Thoracic aorta (tissue), 2 donors: ENCODE measurements at places on chromosomes 11 and 22. TPM values are rescaled to one million over a fixed set of nuclear protein-coding genes. Genes with fewer than 3 reads are reported as not detected.

DNA sequence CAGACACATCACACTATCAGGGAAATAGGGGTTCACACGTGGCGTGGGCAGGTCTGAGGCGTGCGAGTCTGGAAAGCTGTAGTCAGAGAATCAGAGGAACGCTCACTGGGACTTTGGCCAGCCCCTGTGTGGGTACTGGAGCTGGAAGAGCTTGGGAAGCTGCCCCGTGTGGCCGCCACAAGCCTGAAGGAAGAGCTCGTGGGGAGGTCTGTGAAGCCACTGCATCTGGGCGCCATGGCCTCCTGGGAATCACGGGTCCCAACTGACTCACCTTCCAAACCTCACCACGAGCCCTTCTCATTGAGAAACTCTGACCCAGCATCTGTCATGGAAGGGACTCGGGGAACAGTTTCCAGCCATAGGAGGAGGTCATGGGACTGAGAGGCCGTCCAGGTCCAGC lies 5.9 kb upstream of the MRGPRF start:
- DNase-seq = no peak

DNA sequence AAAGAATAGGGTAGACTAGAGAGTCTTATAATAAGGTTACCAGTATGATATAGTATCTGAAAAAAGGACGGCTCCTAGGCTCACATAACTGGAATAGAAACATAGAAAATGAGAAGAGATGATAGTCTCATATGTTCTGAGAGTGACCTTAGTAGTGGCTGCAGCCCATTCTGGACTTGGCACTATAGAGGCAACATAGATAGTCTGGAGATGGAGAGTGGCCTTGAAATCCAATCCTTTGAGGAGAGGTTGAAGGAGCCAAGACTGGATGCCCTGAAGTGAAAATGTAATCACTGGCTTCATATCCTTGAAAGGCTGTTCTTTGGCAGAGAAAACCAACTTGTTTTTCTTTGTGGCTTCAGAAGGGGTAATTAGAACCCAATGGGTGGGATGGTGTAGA lies 81.1 kb downstream of the STIM1 start:
- no peak for DNase-seq

DNA sequence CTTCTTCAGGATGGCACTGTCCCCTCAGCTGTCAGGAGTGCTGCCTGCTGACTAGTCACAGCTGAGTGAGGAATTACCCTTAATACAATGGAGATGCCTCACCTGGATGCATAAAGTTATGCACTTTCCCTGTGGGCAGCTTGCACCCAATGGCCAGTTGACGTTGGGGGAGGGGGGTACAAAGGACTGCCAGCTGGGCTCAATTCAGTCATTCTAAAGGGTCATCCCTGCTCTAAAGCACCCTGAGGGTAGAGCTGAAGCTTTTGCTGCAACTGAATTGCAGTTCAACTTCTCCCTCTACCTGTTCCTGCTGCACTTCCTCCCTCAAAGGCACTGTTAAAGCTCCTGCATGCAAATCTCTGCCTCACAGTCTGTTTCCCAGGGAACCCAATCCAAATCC lies 147.8 kb upstream of the SESN3 start:
- DNase-seq = no peak

CELSR1 gene
- 6.7 TPM for total RNA-seq

DNA sequence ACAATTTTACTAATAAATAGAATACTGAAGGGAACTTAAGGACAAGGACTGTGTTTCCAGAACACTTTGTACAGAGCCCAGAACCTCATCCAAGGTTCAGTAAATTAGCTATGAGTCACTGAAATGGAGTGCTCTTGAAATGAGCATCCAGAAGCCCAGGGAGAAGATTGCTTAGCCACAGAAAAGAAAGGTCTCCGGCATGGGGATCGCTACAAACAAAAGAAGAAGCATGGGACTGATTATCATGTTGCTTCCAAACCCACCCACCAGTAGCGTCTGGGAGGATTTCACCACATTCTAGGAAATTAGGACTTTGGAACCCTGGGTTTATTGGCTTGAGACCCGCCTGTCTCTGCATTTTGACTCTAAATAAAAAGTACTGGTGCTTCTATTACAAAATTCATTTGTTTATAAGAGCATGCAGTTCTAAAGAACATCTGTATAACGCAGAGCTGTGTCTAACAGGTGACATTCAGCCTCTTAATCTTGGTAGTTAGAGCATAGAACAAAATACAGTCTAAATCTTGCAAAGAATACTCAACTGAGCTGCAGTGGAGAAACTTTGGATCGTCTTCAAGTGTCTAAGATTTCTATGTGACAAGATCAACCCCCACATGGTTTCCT lies 35.9 kb upstream of the SESN3 start:
- no peak for DNase-seq

DNA sequence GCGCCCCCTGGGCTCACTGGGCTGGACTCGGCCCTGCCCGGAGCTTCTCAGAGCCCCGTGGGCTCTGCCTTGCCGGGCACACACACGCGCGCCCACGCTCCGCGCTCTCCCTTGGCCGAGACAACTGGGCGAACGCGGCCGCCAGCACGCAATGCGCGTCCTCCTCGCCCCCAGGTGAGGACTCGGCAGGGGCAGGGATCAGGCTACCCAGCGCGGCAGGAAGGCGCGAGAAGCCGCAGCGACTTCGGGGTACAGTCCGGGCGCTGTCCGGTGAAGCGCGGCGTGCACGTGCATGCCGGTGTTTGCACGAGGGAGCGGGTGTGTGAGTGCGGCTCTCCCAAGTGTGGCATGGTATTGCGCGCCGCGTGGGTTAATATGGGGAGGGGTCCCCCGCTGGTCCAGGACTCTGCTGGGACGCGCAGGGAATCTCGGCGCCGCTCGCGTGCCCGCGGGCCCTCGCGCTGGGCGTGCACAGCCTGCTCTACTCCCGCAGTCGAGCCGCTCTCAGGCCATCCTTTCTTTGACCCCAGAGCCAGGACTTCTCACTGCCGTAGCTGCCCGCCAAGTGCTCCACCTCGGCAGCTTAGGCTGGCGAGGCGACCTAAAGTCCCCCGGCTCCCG lies 5.4 kb downstream of the WNT7B start:
- DNase-seq = no peak

OR4C3 gene
- not detected for total RNA-seq

DNA sequence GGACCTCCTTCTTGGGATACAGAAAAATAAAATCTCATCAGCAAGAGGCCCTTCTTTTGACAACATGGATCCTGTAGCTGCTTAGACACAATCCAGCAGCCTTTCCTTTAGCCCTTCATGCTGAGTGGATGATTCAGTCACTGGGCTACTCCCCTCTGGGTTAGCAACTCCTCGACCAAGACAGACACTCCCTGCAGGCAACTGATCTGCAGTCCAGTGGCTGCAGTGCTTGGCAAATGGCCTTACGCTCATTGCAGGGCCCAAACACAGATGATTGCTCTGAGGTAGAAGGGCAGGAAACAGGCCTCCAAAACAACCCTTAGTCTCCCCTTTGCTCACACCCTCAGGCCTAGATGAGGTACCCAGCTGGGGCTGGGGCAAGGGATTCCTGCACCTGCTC lies 73.2 kb upstream of the OPCML start:
- DNase-seq = no peak

DNA sequence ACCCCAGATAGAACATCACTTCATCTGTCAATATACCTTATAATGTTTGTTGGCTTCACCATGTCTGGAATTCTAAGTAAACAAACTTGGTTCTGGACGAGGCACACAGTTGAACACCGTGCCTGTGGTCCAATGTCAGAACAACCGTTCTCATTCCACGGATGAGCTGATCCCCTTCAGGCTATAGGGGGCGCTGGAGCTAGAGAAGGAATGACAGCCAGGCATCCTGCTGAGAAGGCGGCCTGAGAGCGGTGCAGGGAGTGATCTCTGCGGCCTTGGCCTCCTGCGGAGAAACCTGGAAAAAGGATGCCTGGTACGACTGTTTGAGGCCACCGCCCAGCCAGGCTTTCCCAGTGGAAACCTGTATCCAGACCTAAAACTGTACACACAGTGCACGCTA lies 48.7 kb downstream of the FDX1 start:
- DNase-seq = no peak

DNA sequence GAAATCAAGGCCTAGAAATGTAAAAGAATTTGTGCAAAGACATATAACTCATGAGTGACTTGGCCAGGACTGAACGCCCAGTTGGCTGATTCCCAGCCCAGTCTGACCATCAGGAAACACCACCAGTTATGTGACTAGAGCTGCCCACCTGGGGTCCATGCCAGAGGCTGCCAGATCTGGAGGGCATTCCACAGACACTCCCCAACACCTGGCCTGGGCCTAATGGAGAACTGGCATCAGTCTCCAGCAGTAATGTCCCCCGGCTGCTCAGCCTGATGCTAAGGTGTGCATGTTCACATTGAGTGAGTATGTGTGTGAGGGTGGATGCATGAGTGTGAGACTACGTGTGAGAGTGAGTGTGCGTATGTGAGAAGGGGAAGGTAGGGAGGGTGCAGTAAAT lies 15.7 kb downstream of the PLAAT3 start:
- no peak for DNase-seq

DNA sequence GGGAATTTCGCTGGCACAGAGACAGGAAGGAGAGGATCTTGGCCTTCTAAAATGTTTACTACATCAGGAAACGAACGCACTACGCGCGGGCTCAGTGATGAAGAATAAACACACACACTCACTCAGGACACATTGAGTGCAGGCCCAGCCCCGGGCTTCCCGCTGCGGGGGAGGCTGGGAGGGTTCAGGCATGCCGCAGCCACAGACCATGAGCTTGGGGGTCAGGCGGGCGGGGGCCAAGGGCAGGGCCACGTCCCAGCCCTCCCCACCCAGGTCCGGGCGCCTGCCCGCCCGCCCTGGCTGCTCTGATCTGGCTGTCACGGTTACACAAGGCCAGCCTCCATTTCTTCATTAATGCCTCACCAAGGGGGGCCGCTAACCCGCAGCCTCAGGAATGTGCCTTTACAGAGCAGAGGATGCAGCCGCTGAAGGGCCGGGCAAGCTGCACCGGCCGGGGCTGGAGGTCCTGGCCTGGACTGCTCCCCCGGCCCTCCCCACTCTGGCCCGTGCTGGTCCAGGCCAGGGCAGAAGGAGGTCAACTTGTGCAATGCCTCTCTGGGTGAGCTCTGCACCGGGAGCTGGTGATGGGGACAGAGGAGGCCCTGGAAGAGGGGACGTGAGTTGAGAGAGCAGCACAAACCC lies 41.7 kb downstream of the IGF2 start:
- DNase-seq = no peak

DDI1 gene
- total RNA-seq = not detected

GRCh38 chr11:6405052-6405667 lies 13.7 kb downstream of the APBB1 start:
- DNase-seq = no peak

DNA sequence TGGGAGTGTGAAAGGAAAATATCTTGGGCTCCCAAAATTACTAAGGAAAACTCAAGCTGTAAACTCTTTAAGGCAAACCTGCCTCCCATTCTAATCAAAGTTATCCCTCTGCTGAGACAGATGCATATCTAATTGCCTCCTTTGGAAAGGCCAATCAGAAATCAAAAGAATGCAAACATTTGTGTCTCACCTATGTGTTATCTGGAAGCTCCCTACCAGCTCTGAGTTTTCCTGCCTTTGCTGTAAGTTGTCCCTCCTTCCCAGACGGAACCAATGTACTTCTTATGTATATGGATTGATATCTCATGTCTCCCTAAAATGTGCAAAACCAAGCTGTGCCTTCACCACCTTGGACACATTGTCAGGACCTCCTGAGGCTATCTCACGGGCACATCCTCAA lies 95.8 kb downstream of the AASDHPPT start:
- DNase-seq = no peak

GRCh38 chr11:33147559-33147958 lies 13.7 kb downstream of the CSTF3 start:
- no peak for DNase-seq

STIM1 gene
- 53.8 TPM for total RNA-seq

GRCh38 chr11:67486481-67487195 lies 3.8 kb downstream of the AIP start:
- DNase-seq = no peak

DNA sequence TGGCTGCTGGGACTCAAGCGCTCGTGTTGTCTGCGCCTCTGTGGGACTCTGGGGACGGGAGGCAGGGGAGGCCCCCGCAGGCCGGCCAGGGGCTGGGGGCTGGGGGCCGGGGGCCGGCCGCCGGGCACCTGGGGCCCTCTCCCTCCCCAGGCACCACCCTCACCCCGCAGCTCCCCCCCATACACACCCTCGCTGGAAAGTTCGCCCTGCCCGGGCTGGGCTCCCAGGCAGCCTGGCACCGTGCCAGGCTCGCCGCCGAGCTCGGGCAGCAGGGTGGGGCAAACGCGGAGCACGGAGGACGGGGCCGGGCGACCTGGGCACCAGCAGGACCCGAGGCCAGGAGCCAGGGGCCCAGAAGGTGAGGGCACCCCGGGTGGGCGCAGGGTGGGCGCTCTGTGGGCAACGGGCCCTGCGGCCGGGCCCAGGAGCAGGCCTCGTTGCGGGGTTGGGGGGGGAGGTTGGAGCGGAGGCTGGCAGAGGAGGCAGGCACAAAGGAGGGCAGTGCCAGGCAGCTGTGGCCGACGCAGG lies 76.7 kb upstream of the WNT7B start:
- DNase-seq = no peak

C11orf16 gene
- total RNA-seq = not detected

- DNase-seq = no peak
Measured at GRCh38 chr11:115724666-115725065, 220.5 kb upstream of the CADM1 start.

DNA sequence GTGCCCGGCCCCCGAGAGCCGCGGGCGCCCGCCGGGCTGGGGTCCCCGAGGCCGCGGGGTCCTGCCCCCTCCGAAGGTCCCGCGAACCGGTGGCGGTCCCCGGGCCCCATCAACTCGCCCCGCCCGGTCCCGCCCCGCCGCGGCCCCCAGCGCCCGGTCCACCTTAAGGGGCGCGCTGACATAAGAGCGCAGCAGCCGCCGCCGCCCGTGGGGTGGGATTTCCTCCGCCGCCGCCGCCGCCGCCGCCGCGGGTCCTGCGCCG lies at the start of gene ZDHHC8:
ZDHHC8 (plus strand) TSS at position 208 of the 262 bp plus-strand sequence. CDS start 144 bp downstream, outside the sequence.
- DNase-seq = no peak

- no peak for DNase-seq
Measured at GRCh38 chr11:69879729-69880005, 60.5 kb upstream of the FGF3 start.

DNA sequence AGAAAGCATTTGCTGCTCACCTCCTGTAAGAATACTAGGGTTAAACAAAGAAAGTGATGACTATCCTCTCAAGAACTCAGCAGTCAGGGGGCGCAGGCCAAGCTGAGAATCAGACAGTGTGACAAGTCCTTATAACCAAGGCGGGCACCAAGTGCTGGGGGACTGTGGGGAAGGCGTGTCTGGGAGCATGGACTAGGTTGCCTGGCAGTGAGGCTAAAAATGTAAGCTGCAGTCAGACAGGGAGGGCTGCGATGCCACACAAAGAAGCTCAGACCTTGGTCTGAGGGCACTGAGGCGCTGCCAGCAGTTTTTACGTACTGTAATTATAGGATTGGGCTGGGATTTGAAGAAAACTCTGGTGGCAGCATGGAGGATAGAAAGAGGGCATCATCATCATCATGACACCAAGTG lies 73.7 kb downstream of the FLI1 start:
- DNase-seq = no peak

LINC01488 gene
- total RNA-seq = not detected

SLC1A2 gene
- 0.54 TPM for total RNA-seq

GRCh38 chr11:3165152-3165705 lies at the start of gene OSBPL5:
Gene OSBPL5 (minus strand): TSS chr11:3165310. CDS start chr11:3129148, 36,162 bp downstream.
- DNase-seq = no peak

OR6A2 gene
- total RNA-seq = not detected

GRCh38 chr22:41367039-41367679 lies 14.6 kb upstream of the TEF start:
- peak; percentile 81 for DNase-seq

CSRP3 gene
- not detected for total RNA-seq

- DNase-seq = no peak
Measured at GRCh38 chr22:29625090-29625825, 21.8 kb downstream of the NF2 start.

RAG2 gene
- not detected for total RNA-seq
